ENCODE measurements at places on chromosomes 6 and 20.

GRCh38 chr6:35494161-35494563 is 2.7 kb downstream of the TEAD3 start:
- no peak for DNase-seq

DNA sequence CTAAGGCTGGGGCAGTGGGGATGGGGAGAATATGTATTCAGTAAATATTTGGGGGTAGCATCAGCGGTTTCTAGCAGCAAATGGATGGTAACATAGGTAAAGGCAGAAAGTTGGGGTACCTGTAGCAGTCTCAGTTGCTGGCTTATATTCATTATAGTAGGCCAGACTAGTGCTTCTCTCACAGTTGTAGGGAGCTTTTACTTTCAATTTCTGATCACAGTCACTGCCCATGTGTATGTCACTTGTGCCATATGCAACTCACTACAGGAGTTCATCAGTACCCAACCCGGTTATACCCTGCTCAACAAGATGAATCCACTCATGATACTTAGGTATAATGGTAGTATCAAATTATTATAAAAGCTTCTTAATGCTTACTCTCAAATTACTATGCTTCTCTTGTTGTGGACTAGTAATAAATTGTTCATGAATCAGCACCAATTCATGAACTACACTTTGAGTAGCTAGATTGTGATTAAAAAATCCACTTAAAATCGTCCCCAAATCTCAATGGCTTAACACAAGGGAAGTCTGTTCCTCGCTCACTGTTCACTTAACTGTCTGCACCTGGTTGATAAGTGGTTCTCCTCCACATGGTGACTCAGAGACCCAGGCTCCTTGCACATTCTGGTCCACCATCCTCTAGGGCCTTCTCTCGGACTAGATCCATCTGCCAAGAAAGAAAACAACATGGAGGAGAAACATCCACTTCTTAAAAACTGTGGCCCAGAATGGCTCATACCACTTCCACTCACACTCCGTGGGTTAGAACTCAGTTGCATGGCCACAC is 31.3 kb upstream of the MYLIP start:
- DNase-seq, result no peak

GRCh38 chr20:2086177-2086979 is 15.2 kb upstream of the STK35 start:
- no peak for DNase-seq

GRCh38 chr20:35743693-35744491 is 1.8 kb upstream of the RBM39 start:
- no peak for DNase-seq

- no peak for DNase-seq
These were observed 1.6 kb downstream of the ZMYND8 start for GRCh38 chr20:47354714-47355488.

DNA sequence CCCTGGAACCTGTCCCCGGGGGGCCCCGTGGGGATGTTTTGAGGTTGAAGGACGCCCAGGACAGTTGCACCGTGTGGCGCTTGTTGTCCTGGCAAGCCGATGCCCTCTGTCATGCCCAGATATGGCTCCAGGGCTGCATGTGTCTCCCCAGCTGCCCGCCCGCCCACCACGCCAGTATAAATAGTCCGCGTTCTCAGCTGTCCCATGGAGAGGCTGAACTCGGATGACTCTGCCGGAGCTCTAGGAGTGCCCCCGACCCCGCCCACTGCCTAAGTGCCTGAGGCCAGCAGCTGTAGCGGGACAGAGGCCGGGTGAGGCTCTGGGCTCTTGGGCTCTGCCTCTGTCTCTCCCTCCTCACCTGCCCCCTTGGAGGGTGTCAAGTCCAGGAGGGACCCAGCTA is 83.0 kb upstream of the GATA5 start:
- no peak for DNase-seq

DNA sequence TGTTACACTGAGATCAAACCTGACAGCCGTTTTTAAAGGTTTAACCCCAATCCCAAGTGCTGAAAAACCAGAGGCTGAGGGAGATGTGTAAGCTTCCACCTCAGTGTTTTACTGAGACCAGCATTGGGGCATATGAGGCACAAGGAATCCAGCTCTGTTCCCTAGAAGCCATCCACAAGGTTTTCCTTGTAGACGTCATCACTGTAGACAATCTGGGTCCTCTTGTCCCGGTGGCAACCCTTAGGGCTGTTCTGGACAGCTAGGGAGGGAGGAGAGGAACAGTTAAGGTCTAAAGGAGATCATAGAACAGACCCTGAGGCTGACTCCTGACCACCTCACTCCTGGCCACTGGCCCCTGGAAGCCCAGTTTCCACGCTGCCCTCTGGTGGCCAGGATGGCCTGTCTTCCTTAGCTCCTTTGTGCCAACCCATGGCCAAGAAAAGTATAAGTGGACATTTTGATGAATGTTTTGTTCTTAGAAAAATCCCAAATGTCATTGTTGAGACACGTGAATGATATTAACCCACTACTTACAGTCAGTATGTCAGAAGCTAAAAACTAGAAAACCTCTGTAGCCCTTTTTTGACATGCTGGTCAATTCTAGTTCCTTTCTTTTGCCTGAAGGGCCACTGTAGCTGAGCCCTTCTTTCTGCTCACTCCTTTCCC is 6.4 kb downstream of the CFB start:
- no peak for DNase-seq

GRCh38 chr20:43983359-43983758 is 68.7 kb downstream of the TOX2 start:
- no peak for DNase-seq

DNA sequence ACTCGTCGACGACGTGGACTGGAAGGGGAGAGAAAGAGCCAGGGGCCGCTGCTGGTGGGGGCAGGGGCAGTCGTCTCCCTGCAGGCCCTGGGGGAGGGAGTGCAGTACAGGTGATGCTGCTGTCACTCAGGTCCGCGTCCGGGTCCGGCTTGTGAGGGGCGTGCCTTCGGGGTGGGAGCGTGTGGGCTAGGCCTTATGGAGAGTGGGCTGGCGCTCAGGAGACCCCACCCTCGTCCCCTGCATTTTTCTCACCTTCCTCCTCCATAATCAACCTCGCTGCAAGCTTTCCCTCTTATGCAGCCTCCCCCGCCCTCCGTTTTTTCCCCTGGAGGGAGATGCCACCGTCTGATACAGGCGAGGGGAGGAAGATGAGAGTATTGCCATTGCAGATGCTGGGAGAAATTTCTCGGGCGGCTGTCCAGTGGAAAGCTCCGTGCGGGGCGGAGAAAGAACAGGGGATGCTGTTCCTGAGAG is 632 bp downstream of the PCMT1 start:
- DNase-seq, result peak; percentile 35

- no peak for DNase-seq
These were observed 35.1 kb upstream of the RNF144B start for GRCh38 chr6:18352001-18352400.

- no peak for DNase-seq
These were observed 955.4 kb upstream of the ADGRB3 start for GRCh38 chr6:67679566-67680296.

DNA sequence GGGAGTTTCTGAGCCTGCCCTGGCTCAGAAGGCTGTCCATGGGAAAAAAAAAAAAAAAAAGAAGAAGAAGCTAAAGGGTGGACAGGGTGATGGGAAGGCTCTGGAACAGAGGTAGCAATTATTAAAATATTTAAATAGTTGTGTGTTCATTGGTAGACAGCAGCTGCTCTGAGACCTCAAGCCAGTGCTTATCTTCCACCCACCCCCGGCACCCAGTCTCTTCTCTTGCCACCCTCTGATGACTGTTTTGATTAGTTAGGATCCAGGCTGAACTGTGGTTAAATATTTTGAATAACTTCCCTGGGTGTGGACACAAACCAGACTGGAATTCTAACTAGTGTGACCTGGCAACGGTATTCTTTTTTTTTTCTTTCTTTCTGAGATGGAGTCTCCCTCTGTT is 16.9 kb upstream of the SRSF3 start:
- no peak for DNase-seq

GRCh38 chr6:147569788-147570187 is 61.3 kb downstream of the SAMD5 start:
- no peak for DNase-seq

GRCh38 chr6:25315194-25316177 is 36.3 kb downstream of the CARMIL1 start:
- DNase-seq, result no peak

GRCh38 chr6:163732479-163732878 is 318.0 kb downstream of the QKI start:
- no peak for DNase-seq

DNA sequence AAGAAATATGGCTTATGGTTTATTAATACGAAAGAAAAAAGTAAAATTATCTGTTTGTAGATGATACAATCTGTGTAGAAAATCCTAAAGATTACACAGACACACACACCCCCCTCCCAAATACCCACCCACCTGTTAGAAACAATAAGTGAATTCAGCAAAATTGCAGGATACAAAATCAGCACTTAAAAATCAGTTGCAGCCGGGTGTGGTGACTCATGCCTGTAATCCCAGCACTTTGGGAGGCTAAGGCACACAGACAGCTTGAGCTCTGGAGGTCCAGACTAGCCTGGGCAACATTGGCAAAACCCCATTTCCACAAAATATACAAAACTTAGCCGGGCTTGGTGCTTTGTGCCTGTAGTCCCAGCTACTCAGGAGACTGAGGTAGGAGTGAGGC is 42.3 kb downstream of the NINL start:
- no peak for DNase-seq

DNA sequence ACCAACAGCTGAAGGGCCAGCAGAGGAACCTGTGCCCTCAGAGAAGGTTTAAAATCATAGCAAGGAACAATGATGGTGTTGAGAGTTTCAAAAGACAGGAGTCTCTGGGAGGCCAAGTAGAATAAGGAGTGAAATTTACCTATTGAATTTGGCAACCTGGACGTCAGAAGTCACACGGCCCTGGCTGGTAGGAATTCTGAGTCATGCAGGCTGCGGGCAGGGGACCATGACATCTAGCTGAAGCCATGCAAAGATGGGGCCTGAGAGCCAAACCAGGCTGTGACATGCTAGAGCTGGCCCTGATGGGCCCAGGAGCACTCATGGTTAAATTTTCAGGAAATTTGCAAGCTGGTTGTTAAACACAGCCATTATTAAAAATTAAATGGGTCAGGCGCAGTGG is 64.0 kb upstream of the SNX9 start:
- no peak for DNase-seq

DNA sequence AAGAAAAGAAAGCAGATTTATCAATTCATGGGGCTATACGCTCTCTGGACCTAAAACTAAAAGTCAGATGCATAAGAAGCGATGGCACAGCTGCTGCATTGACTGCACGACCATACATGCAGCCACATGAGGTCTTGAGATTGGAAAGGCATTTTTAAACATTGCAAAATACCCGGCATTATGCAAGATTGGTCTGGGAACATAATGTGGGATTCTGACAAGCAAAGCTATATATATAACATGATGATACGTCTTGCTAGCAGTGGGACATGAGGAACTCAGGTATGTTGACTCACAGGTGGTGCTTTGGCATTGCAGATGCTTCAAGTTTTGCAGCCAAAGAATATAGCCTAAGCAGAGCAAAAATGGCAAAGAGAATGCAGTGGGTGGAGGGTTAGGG is 55.1 kb downstream of the SAMD3 start:
- DNase-seq, result no peak

Measured in DMS 273 treated with DMSO at 0.1 percent for 48 hours (cell line).